ENCODE measurements at places on chromosomes 4 and X.

DNA sequence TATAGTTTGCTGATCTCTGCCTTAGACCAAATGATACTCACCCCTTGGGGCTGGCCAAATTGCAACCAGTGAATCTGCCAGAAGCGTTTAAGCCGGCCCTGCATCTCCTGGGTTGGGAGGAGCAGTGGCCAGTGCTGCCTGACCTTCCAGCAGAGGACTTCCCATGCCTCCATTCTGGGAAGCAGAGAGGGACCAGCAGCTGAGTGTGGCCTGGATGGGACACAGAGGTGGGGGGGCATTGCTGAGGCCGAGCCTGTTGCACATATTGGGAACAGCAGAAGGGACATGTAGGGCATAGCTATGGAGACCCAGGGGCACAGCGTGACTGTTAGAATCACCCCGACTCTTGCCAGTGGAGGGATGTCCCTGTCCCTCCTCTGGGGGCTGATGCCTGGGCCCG, 93.3 kb downstream of the CPZ start:
- DNase-seq, result no peak

DNA sequence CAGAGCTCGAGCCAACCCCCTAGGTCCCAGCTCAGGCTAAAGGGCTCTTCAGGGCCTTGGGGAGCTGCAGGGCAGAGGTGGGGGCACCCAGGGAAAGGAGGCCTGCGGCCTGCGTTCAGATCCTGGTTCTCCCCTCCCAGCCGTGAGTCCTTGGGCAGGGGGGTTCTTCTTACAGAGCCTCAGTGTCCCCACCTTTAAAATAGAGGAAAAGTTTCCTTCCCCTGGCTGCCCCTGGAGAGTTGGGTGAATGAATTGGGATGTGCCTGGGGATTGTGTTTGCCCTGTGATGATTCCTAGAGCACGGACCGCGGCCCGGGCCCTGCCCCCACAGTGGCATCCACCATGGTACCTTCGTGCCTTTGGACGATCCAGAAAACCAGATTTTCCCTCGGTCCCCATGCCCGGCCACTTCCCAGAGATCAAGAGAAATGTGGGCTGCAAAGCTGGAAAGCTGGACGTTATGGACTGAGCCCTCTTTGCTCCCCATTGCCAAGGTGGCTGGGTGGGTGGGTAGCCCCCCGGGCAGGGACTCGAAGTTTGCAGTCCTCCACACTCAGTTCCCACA, 11.4 kb downstream of the HTRA3 start:
- DNase-seq, result no peak

GRCh38 chrX:20971250-20971649, 403.0 kb upstream of the CNKSR2 start:
- no peak for DNase-seq

DNA sequence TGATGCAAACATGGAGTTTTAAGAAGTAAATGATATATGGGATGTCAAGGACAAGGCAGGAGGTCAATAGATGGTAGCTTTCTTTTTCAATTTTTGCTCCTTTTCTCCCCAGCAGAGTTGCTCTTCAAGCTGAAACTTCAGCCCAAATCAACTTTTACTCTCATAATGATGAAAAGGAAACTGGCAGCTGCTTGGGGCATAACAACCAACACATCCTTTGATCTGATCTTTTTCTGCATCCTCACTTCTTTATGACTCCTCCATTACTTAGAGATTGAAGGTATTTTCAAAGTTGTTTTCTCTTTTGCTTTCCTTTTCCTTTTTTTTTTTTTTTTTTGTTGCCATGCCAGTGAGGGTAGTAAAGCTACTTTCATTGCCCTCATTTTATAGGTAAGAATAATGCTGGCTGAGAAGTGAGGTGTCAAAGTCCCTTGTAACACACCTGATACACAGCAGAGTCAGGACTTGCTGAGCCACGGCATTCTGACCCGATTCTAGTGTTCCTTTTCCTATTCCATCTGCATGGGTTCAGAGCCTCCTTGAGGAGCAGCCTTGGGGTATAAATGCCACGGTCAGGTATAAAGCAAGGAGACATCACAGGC, 26.9 kb downstream of the SLC2A9 start:
- no peak for DNase-seq

GRCh38 chr4:145786261-145786660, 106.3 kb downstream of the C4orf51 start:
- no peak for DNase-seq

- DNase-seq, result no peak
Observed at GRCh38 chr4:40838742-40839141, 89.0 kb downstream of the NSUN7 start.

GRCh38 chr4:71275004-71275403, 63.8 kb upstream of the SLC4A4 start:
- no peak for DNase-seq

GRCh38 chr4:78629991-78630541, 78.5 kb downstream of the ANXA3 start:
- DNase-seq, result no peak

- no peak for DNase-seq
Observed at GRCh38 chr4:14318671-14319070, 683.6 kb upstream of the CPEB2 start.

DNA sequence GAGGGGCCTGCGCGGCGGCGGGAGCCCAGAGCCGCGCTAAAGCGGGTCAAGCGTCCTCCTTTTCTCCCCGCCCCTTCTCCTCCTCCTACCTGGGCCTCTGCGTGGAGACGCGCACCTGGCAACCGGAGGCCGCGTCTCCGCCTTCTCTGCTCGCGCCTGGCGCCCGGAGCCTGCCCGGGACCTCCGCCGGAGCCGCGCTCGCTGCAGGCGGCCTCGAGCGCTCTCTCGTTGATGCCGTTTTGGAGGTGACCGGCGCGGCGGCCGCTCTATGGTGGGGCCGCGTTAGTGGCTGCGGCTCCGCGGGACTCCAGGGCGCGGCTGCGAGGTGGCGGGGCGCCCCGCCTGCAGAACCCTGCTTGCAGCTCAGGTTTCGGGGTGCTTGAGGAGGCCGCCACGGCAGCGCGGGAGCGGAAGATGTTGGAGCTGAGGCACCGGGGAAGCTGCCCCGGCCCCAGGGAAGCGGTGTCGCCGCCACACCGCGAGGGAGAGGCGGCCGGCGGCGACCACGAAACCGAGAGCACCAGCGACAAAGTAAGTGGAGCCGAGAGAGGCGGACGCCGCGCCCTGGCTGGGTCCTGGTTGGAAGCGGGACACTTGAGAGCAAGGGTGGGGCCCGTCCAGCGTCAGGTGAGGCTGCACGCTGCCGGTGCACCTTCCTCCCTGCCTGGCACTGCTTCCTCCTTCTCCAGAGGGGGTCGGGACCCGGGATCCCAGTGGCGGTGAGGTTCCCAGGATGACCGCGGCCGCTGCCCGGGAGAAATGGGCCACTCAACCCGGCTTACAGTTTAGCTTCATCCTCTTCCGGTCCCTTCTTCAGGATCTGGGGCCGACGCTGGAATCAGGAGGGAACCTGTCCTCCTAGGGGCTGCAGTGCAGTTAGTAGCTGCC, at the start of gene CDS1:
CDS1 (plus strand) TSS at position 140 of the 888 bp plus-strand sequence; CDS start at position 415, 275 bp downstream.
- peak; percentile 85 for DNase-seq

- no peak for DNase-seq
Observed at GRCh38 chrX:131308980-131309379, 19.9 kb upstream of the IGSF1 start.

GRCh38 chrX:147958291-147958690, 22.8 kb upstream of the FMR1NB start:
- no peak for DNase-seq

- DNase-seq, result peak; percentile 88
Observed at GRCh38 chrX:54495814-54496516, at the start of gene FGD1. FGD1 (minus strand) TSS chrX:54496234; CDS start chrX:54495432, 802 bp downstream.

- DNase-seq, result peak; percentile 78
Observed at GRCh38 chr4:38128478-38129459, 168.6 kb downstream of the PTTG2 start.

GRCh38 chr4:148207068-148207467, 235.1 kb downstream of the NR3C2 start:
- DNase-seq, result peak; percentile 66

- DNase-seq, result peak; percentile 61
Observed at GRCh38 chr4:1570291-1571164, 113.6 kb downstream of the FAM53A start.

- no peak for DNase-seq
Observed at GRCh38 chrX:101958139-101958538, 26.3 kb upstream of the ZMAT1 start.

- DNase-seq, result peak; percentile 51
Observed at GRCh38 chrX:15567886-15568616, 32.7 kb downstream of the ACE2 start.

- DNase-seq, result no peak
Observed at GRCh38 chrX:73799888-73800287, 236.9 kb downstream of the CHIC1 start.

DNA sequence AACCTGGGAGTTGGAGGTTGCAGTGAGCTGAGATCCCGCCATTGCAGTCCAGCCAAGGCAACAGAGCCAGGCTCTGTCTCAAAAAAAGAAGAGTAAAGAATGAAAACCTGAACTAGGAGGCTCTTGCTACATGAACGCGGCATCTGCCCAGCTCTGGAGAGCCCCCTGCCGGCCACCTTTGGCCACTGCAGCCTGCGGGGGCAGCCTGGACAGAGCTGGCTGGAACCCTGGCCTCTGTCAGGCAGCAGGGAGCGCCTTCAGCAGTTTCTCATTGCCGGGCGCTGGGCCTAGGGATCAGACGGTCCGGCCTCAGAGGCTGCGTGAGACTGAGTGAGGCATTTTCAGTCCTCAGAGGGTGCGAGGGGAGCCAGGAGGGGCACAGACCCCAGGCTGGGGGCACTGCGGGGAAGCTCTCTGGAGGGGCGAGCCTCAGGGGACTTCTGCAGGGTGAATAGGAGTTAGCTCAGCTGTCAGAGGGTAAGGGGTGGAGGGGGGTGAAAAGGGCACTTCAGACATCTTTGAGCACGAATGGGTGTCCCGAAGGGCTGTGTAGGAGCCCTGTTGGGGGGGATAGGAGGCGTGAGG, 17.5 kb downstream of the DOK7 start:
- peak; percentile 99 for DNase-seq

Measured in endodermal cell (in vitro differentiated cells).